ENCODE measurements at places on chromosomes 4 and X.

DNA sequence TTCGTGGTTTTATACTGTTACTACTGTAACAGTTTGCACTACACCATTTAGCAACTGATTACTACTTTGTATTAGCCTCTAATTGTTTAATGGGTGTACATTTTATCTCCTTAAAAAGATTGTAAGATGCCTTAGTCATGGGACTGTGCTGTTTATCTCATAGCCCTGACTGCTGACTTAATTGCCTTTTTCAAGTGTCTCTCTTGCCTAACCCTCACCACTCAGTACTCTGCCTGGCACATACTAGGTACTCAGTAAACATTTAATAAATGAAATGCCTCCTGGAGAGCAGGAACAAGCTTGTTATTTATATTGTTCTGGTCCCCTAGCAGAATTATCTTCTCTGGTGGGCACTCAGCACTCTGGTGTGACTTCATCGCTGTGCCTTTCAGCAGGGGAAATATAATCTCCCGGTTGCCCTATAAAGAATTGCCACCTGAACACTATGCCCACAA, 1.7 kb upstream of the STIM2 start:
- no peak for DNase-seq

- DNase-seq, result no peak
Measured at GRCh38 chrX:110795645-110796406, at the start of gene CHRDL1. Gene CHRDL1, minus strand, starts transcription at chrX:110795817. Its CDS starts 3,636 bp downstream, at chrX:110792181.

GRCh38 chr4:33722254-33722653, 2522.1 kb downstream of the ARAP2 start:
- DNase-seq, result no peak

DNA sequence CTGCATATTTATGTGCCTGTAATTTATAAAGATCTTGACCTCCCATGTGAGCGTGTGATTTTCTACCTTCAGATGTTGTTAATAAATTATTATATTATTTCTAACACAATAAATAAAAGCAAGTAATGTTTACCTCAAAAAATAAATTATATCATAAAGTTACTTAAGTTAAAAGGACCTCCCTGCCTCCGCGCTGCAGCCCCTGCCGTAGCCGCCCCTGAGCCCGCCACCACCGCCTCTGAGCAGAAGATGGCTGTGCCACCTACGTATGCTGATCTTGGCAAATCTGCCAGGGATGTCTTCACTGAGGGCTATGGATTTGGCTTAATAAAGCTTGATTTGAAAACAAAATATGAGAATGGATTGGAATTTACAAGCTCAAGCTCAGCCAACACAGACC, 119.6 kb upstream of the BRWD3 start:
- no peak for DNase-seq

GRCh38 chr4:184790826-184791225, 34.9 kb downstream of the ACSL1 start:
- DNase-seq, result no peak

DNA sequence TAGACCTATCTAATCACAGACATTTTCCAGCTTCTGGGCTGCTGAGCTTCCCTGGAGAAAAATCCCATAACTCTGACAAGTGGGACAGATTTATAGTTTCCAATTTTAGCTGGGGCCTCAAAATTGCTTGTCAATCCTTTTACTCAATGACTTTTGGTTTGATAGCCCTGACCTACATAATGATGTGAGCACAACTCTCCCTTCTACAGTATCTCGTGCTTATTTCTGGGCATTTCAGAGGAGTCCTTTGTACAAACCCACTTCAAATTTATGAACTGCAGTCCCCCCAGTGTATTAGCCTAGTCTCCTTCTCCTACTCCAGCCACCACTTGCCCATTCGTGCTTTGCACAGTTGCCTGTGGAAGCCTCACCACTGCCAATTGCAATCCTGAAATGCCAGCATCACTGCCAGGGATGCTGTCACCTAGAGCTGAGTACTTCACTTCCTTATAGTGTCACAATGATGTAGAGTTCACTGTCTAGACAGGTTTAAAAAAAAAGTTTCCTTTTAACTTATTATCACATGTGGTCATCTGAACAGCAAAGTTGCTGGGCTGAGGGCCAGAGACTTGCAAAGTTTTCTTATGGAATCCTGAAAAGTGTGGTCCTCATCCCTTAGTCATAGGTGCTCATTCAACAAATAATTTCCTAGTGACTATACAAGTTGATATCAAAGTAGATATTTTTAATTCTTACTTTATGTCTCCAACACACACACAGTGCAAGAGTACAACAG, 21.2 kb downstream of the TRAM1L1 start:
- DNase-seq, result no peak

DNA sequence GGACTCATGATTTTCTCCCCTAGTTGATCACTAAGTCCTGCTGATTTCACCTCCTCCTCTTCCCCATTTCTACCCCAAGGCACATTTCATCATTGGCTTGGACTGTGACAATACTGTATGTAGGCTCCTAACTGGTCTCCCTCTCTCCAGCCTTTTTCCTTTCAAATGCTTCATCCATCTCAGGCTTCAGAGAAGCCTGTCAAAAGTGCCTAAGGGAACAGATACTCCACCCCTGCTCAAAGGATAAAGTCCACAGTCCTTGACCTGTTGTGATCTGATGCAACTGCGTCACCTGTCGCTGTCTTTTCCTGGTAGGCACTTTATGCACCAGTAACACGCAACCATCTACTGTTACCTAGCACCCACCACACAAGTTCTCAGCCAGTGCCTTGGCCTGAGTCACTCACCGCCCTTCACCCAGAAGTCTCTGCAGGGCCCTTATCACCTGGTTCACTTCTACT, 12.8 kb downstream of the SCARB2 start:
- no peak for DNase-seq

DNA sequence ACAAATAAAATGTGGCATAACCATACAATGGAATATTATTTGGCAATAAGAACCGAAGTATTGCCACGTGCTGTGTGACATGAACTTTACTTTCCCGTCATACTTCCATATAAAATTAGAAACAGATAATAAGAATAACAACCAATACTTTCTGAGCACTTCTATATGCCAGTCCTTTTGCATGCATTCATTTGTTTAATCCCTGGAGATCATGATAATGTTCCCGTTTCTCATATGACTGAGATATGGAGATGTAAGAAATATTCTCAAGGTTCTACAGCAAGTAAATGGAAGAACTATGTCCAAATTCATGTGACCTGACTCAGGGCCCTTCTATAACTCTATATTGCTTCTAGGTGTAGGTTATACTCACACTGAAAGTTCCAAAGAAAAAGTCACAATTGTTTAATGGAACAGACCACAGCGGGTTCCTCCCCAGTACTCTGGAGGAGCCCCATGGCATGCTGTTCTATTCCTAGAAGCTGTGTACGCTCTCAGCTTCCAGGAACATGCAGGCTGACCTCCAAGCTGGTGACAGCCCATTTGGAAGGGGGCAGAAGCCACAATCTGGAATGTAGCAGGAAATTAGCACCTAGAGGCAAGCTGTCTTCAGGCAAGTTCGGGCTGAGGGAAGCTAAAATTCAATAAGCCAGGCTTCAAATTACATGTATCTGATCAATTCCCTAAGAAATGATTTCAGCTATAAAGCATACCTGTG, 31.5 kb downstream of the QDPR start:
- no peak for DNase-seq

DNA sequence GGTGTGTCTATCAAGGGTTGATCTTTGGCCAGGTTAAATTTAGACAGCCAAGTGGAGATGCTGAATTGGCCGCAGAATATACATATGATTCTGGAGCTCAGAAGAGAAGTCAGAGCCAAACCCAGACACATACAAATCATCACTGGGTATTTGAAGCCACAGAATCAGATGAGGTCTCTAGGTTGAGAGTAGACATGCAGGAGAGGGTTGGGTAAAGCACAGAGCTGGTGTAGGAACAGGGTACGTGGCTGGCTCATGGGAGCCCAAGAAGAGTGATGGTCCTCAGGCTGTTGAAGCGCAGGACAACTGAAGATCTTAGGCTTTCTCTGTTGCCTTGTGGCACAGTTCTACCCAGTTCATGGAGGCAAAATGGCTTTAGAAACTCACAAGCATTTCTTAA, 37.7 kb downstream of the ADAMTS3 start:
- no peak for DNase-seq

DNA sequence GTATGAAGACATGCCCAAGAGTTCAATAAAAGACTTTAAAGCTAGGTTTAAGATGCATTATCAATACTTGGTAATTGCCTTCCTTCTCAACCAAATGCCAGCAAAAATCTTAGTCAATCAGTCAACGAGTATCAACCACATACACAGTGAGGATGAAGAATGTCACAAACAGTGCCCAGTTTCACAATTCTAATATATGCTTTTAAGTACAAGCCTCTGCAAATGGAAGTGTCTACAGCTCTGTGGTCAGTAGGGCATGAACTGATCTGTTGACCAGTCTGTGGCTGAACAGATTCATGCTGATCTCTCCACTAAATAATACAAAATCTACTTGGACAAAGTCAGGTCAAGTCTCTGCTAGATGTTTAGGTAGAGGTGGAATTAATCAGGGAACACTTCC, 27.9 kb downstream of the PPARGC1A start:
- no peak for DNase-seq

GRCh38 chrX:9622128-9622527, 143.5 kb downstream of the GPR143 start:
- no peak for DNase-seq

GRCh38 chrX:29842552-29842951, 372.8 kb upstream of the MAGEB2 start:
- no peak for DNase-seq

DNA sequence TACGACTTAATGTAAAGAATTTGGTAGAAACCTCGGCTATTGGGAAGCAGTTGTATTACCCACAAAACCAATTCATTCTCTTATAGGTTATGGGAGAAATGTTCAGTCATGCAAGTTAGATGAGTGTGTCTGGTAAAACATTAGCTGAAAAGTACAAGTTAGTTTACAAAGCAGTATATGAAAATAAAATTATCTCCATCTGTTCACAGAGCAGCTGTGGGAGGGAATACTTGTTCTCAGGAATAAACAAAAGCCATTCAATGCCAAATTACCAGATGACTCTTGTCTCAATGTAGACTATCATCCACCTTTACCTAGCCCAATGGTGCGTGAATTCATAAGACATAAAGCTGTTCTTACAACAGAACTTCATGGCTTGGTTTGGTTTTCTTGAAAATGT, 28.6 kb downstream of the STAP1 start:
- DNase-seq, result no peak

- no peak for DNase-seq
Measured at GRCh38 chr4:17846266-17846665, 35.5 kb downstream of the NCAPG start.

DNA sequence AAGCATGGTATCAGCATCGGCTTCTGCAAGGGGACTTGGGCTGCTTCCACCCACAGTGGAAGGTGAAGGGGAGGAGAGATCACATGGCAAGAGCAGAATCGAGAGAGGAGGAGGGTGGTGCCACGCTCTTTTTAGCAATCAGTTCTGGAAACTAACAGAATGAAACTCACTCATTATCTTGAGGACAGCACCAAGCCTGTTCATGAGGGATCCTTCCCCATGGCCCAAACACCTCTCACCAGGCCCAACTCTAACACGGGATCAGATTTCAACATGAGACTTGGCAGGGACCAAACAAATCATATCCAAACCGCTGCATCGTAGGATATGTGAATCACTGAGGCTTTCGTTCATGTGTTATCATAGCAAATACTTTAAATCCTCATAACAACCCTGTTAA, 125.5 kb downstream of the GPC3 start:
- no peak for DNase-seq

DNA sequence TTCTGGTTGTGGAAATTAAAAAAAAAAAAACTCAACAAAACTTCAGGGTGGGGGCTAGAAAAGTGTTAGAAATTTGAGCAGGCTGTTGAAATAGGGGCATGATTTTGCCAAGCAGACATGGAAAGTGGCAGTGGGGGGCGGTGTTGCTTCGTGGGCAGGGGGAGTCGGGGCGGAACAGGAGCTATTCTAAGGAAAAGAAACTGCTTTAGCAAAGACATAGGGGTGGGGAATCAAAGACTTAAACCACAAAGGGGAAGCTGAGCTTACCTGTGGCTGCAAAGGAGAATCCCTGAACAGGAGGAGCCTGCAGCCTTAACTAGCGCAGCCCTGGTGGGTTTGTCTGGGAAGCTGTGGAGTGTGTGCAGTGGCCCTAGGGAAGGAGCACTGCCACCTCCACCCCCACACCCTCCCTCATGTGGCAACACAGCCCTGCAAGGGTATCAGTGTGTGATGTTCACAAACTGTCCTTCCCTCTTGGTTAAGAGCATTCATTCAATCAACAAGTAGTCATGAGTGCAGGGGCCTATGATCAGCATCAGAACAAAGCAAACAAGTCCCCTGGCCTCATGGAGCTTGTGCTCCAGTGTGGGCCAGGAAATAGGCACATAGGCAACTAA, 20.5 kb downstream of the SEL1L3 start:
- no peak for DNase-seq

- no peak for DNase-seq
Measured at GRCh38 chr4:114277690-114278089, 298.2 kb upstream of the ARSJ start.

- DNase-seq, result no peak
Measured at GRCh38 chrX:314049-314448, 4.5 kb downstream of the GTPBP6 start.

DNA sequence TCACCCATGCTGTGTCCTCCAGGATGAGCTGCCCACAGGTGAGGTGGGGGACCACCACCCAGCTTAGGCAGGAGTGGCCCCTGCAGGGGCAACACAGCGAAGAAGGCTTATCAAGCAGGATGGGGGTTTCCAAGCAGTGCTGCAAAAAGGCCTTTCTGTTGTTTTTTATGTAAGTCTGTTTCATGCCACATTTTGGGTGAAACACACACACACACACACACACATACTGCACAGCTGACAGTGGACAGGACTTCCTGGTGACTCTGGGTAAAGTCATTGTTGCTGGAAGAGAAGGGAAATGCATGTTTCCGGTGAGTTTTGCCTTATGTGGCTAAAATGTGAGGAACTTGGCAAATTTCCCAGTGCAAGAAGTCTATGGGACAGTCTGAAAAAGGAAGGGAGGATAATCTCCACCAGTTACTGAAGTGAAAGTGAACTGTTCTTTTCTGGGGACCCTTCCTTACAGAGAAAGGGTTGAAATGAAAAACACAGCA, 119.2 kb downstream of the IRF2 start:
- no peak for DNase-seq

DNA sequence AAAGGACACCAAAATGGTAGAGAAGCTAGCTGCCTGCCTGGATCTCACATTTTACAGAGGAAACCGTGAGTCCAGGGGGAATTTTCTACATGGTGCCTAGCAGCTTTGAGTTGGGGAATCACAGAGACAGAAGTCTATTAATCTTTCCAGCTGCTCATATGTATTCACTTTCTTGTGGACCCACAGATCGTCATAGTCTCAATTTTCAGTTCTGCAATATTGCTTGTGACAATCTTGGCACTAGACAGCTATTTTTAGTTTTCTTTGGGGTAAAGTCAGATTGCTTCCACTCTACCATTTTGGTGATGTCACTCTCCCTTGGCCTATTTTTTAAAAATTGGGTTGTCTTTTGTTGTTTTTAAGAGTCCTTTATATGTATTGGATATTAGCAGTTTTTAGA, 233.4 kb upstream of the STK26 start:
- DNase-seq, result no peak

DNA sequence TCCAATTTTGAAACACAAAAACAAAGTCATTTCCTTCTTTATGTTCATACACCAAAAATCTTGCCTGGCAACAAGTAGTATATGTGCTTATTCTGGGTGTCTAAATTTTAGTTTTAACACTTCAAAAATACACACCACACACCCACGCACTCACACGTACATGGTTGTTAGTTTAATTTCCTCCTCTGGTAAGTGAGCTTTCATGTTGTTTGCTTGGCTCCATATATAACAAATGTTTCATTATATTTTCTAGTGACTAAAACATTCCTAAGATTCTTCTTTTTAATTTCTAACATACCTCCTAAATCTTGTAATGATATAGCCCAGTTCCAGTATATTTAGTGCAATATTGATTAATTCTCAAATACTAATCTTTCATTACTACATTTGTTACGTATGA, 80.9 kb downstream of the PRDM5 start:
- DNase-seq, result no peak
